ENCODE measurements at places on chromosomes 7 and 10.

GRCh38 chr10:78313636-78314035, 280.0 kb downstream of the RPS24 start:
- DNase-seq, result no peak

GRCh38 chr10:3215153-3215775, 42.7 kb upstream of the PITRM1 start:
- DNase-seq, result no peak

DNA sequence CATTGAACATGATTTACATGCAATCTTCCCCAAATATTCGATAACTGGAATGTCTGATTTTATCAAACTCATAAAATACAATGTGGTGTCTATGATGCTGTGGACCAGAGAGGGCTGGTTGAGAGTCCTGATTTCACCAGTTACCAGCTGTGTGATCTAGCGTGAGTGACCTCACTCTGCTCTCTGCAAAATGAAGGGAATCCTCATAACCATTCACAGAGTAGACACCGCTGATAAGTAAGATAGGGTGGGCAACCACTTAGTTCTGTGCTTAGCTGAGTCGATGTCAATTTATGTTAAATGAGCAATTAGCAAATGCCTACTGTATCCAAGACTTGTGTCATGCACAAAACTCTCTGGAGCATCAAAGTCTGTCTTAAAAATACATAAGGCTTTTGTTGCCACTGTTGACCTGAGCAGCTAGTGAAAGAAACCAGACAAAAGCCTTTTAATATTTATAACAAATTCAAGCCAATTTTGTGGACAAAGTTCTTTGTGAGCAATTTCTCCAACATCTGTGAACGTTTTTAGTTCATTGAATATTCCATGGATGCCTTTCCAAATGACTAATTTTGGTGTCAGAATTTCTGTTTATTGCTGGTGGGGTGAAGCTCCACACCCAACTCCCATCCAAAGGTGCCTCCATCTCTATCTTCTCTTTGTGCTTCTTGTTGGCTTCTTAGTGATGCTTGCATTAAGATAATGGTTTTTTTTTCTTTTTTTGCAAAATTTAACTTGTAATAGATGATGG, 314.2 kb downstream of the ADRA2A start:
- DNase-seq, result no peak

DNA sequence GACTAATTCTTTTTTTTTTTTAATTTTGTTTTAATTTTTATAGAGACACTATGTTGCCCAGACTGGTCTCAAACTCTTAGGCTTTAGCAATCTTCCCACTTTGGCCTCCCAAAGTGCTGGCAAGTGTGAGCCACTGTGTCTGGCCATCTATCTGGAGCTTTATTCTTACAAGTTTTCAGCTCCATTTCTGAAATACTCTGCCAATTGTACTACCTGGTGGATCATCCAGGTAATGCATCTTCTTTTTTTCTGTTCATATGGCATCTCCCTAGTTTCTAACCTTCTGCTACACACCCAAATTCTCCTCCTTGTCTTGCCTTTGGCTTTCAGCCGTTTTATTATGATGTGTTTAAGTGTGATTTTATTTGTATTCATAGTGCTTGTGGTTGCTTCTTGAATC, 40.2 kb downstream of the ZNF365 start:
- no peak for DNase-seq

- DNase-seq, result peak; percentile 70
These were observed 25.0 kb downstream of the CACUL1 start for GRCh38 chr10:118729641-118730258.

- no peak for DNase-seq
These were observed 47.6 kb upstream of the ANKRD1 start for GRCh38 chr10:90968328-90969081.

DNA sequence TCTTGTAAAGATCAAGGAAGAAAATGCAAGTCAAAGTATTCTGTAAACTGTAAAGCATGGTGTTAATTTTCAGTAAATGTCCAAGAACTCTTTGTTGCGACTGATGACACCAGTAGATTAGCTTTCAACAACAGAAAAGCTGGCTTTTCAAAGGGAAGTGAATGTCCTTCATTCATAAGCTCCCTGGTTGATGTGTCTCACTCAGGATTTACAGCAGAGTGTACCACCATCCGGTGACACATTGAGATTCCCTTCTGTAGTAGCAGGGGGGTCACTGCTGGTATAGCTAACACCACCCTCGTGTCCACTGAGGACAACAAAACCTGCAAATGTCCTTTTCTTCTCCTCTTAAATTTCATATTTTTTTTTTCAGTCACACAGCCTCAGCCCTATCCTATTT, 253.4 kb downstream of the SORCS1 start:
- no peak for DNase-seq

DNA sequence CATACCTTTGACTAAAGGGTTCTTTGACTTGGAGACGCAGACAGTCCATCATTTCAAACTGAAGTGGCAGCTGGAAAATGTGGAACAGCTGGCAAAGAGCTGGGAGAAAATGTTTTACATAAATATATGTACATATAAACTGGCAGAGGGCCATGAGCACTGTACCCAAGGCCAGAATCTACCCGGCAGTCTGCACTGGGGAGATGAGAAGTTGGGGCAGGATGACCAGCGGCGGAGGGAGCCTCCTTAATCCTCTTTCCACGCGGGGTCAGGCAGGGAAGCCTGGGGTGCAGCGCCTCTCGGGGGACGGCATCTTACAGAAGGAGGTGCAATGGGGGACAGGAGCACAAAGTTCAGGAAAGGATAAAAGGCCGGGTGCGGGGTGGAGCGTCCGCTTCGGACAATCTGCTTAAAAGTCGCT, 1.3 kb downstream of the GLI3 start:
- no peak for DNase-seq

DNA sequence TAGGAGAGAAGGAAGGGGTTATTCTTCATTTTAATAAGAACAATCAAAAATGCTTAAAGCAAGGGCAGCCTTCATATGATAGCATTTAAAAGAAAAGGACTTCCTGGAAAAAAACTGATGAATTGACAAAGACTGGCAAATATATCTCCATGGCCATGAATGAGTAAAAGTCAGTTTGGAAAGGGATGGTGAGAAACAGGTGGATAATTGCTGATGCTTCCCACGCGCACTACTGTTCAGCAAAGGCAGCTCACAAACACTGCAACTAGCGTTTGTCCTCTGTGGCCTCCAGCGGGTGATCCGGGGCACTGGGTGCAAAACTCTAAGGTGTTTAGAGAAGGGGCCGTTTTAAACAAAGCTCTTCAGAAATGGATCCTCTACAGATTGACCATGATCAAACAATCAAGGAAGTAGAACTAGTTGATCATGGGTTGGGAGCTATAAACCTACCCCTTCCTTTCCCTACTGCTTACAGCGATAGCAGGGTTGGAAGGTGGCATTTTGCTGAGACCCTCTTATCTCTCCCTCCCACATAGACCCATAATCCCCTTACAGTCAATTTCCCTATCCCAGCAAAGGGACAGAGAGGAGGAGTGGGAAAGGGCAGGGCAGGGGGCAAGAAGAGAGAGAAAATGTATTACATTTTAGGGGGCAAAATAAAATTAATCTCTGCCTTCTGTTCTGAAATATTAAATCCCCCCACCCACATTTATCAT, 53.8 kb downstream of the SMURF1 start:
- DNase-seq, result no peak

GRCh38 chr7:23662124-23662983, 17.6 kb upstream of the FAM221A start:
- no peak for DNase-seq

DNA sequence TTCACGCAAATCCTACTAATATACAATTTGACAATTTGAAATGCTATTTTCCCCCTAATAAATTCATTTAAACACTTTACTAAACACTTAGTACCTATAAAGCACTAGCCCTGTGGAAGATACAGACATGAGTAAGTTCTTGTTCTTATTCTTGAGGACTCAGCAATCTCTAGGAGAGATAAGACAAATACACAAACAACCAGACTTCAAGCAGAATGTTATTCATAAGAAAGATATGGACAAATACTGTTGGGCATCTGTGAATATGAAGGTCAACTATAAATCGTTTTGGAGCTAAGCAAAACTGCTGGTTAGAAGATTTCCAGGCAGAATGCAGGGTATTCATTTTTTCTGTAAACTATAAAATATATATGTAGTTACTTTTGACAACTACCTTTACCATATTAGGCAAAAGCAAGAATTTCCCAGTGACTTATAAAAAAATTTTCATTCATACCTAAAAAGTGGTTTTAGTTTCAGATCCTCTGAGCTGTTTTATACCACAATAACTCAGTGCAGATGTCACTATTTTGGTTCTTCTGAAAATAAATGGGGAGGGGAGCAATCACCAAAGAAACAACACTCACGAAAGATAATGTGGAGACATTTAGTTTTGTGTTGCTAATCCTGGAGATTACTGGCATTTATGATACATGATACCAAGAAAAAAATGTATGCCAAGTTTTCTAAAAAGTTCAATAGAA, 3.8 kb downstream of the VPS41 start:
- DNase-seq, result no peak

DNA sequence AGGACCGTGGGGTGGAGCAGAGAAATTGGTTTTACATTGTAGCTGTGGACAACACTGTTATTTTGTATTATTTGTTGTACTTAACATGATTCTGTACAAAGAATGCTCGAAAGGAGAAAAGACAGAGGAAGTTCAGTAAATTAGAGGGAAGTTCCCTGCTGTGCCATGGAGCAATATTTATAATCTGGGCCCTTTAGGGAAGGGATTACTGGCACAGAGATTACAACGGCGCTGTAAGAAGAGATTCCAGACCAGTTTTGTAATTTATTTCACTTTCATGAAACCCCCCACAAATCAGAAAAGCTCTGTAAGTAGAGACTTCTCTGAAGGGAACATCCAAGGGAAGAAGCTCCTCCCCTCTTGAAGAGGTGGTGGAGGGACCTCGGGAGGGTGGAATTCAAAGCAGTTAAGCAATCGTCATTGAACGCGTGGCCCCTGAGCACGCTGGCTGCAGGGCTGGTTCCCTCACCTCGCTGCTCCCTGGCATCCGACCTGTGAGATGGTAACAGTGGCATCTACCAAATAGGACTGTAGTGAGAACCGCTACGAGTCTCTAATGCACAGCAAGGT, 113.5 kb downstream of the KLF6 start:
- DNase-seq, result peak; percentile 45

DNA sequence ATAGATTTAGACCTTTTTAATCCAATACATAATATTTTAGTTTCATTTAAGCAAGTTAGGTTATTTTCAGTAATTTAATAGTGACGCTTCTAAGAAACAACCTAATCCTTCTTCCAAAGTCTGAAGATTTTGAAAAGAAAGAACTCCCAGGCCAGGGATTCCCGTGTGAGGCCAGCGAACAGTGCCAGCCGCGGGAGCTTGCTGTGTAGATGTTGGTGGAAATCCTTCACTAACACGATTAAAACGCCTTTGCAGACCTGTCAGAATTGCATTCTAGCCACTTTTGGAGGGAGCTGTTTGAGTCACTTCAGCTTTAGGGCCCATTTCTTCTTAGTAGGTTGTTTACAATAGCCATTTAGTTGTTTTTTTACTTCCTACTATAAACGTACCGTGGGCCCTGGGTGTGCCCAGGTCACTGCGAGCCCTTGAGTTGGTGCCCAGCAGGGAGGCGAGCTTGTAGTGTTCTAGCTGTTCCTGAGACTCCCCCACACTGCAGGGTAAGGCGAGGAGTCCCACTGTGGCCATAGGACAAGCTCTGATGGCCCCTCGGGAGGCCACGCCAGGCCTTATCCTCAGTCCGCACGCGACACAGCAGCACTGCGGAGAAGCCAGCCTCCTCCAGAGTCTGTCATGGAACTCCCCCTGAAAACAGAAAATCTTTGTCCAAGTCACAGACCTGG, 32.3 kb downstream of the PPP2R2D start:
- no peak for DNase-seq

- DNase-seq, result no peak
These were observed 221.2 kb downstream of the ADRA2A start for GRCh38 chr10:111298031-111298430.

DNA sequence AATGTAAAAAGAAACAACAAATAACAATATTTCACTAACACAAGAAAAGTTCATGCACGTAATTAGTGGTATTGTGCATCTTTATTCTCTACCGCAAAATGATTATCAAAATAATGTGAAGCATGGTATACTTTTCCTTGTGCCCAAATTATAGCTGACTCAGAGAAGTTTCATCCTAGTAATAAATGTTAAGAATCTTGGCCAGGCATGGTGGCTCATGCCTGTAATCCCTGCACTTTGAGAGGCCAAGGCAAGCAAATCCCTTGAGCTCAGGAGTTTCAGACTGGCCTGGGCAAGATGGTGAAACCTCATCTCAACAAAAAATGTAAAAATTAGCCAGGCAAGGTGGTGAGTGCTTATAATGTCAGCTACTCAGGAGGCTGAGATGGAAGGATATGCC, 105.0 kb downstream of the KMT2C start:
- DNase-seq, result no peak

GRCh38 chr10:13633689-13634088, 46.9 kb downstream of the PRPF18 start:
- DNase-seq, result no peak

- DNase-seq, result no peak
These were observed 107.4 kb downstream of the PARD3 start for GRCh38 chr10:34707656-34708055.

- DNase-seq, result no peak
These were observed 17.5 kb downstream of the PWWP2B start for GRCh38 chr10:132414402-132415016.

DNA sequence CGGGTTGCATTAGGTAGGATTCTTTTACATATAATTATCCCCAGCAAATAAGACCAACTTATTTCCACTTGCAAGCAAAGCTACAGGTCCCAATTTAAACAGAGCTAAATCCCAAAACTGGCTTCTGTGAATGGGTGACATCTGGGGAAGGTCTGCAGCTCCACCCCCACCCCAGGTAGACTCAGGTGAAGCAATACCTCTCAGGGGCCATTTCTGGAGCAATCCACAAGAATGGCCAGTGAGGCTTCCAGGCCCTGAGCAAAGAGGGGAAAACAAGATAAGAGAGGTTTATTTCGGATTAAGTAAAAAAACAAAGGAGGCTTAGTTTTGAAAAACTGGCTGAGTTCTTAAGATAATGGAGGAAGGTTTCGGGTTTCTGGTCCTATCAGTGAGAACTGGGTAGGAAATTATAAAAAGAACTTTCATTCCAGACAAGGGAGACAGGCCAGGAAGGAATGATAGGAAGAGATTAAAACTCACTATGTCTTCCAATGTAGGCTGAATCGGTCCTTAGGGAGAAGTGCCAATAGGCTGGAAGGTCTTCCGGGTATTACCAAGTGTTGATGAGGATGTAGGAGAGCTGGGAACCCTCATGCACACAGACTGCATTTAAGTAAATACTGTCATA, 25.4 kb downstream of the SH3PXD2A start:
- no peak for DNase-seq
